ENCODE measurements at places on chromosomes 1 and 21.

DNA sequence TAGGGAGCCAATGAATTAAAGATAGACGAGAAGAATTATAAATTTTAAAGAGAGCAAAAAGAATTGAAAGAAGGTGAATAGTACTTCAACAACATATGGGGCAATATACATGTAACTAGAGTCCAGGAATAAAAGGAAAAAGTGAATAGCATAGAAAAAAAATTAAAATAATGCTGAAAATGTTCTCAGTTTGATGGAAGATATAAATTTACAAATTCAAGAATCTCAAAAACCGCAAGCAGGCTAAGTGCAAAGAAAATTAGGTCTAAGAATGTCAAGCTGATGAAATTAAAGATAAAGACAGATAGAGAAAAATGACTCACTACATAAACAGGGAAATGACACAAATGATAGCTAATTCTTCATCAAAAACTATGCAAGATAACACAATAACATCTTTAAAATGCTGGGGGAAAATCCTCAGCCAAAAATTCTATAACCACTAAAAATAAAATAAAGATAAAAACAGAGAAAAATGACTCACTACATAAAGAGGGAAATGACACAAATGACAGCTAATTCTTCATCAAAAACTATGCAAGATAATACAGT, 326.3 kb downstream of the TBX15 start:
- no peak for DNase-seq

DNA sequence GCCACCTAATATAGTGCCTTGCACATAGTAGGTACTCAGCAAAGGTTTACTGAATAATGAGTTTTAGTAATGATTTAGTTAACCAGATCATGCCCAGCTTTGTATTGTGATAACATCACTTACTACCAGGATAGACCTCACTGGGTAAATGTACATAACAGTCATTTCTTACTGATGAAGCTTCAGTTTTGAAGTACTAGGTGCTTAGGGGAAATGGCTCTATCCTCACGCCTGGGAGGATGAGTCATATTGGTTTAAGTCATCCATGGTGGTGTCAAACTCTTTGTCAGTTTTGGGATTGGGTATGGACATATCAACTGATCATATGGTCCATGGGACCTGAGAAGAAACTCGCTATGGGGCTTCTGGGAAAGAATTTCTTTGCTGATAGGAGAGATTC, 90.6 kb upstream of the USP24 start:
- no peak for DNase-seq

- no peak for DNase-seq
Observed at GRCh38 chr1:91765880-91766443, 120.0 kb downstream of the TGFBR3 start.

DNA sequence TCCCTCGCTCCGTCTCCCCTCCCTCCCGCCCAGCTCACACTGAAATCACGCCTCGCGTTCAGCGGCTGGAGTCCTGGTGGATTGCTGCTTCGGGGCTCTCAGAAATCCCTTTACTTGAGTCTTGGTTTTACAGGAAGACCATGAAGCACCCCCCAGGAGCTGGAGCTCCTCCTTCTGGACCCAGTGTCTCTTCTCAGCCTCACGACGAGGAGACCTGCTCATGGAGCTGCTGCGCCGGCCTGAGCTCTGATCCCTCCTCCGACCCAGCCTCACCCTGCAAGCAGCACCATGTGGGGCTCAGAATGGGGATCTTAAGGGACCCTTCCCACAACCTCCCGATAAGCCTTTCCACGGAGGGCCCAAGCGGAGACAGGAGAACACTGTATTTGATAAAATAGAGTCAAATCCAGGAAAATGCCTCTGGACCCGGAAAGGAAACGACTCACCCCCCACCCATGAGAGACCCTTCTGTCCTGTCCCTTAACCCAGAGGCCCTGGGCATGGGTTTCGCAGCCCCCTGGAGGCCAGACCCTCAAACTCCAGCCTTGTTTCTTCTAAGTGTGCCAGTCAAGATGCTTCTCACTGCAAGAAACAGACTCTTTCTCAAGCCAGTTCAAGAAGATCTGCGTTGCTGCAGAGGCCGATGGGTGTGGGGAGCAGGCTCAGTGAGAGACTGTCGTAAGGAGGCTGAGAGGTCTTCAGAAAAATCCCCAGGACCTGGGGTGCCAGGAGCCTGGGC, 26.1 kb downstream of the PDE9A start:
- DNase-seq, result no peak

GRCh38 chr1:164843743-164844500, 284.9 kb downstream of the PBX1 start:
- DNase-seq, result no peak

DNA sequence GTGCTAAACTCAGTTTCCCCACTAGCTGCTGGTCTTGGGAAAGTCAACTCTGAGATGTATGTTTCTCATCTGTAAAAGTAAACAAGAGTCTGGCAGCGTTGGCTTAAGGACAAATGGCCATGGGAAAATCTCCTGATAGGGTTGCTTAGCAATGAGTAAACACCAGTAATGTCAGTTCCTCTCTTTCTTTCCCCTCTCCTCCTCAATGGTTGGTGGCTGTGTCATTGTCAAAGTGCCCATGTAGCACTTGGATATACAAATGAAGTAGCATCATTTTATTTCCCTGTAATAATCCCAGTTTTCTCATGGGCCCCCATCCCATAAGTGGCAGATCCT, 2.2 kb upstream of the FYB2 start:
- DNase-seq, result no peak

- no peak for DNase-seq
Observed at GRCh38 chr1:203217139-203217655, 12.3 kb downstream of the CHIT1 start.

DNA sequence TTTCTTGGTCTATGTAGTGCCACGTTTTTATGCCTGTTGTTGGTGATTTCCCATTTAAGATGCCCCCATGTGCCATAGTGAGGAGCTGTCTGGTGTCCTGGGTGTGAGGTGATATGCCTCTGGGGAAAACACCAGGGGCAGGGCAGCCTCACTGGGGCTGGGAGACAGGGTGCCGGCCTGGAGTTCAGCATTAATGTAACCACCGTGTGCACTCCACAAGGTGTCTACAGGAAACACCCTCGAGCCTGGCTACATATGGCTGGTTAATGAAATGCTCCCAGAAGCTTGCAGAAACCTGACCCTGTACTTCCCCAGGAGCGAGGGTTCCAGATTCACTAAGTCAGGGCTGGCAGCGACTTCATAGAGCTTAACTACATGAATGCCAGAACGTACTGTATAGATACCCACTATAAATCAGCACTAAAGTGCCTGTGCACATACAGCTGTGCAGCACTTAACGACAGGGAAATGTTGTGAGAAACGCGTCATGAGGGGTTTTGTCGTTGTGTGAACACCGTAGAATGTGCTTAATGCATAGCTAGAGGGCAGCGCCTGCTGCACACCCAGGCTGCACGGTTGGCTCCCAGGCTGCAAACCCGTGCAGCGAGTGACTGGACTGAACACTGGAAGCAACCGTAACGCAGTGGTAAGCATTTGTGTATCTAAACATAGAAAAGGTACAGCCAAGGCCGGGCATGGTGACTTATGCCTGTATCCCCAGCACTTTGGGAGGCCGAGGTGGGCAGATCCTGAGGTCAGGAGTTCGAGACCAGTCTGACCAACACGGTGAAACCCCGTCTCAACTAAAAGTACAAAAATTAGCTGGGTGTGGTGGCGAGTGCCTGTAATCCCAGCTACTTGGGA, 10.4 kb downstream of the TFF2 start:
- DNase-seq, result no peak
